Hematopoietic multipotent progenitor cell treated with erythropoietin and hydrocortisone succinate and interleukin-3 and kit ligand, for 4 days (in vitro differentiated cells): ENCODE measurements at places on chromosomes 4 and X.

DNA sequence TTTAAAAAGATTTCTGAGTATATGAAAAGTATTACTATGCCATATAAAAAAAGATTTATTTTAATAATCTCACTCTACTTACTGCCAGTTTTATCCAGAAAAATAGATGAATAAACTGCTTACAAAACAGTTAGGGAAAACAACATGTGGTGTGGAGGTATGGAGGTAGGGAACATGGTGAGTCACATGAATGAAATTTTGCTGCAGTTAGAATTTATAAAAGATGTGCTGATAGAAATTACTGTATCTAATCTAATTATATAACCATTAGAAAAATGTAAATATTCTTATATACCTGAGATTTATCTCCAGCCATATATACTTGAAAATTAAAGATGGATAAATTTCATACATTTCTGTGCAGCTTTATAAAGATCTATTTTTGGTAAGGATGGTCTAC is 184.0 kb upstream of the ANK2 start:
- no peak for DNase-seq

GRCh38 chrX:119734897-119735339 is 23.5 kb upstream of the SOWAHD start:
- peak; percentile 68 for DNase-seq

GRCh38 chr4:152778656-152779512 is 646 bp downstream of the TIGD4 start:
- peak; percentile 57 for DNase-seq

DNA sequence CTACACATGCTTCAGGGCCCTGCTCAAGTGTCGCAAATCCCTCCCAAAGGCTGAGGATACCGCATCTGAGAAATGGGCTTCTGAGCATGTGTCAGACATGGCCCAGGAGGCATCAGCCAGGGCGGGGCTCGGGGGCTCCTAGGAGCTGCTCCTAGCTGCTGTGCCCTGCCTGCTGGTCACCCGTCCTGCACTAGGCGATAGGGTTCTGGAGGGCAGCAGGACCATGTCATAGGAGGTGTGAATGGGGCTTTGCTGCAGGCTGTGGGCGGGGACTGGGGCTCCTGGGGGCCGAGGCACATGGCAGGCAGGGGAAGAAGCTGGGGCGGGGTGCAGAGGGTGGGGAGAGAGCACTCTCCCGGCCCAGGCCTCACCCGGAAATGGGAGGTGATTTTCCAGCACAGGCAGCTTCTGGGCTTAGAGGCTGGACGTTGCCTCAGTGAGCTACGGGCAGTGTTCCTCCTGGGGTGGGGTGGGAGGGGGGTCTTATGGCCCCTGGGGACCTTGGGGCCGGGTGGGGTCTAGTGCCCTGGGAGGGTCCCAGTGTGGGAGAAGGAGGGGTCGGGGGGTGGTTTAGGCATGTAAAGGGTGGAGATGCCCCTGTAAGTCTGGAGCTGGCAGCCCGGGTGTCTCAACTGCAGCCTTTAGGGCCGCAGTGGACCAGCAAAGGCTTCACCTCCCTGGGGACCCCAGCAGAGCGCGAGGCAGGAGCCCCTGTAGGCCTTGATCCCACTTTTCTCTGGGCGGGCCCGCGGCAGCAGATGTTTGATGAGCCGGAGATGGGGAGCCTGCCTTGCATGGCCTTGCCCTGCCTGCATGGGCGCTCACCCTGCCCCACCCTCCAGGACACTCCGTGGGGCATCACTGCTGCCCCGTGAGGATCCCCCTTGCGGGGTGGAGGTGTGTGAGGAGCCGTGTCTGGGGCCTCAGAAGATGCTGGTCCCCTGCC is 98.6 kb upstream of the LRPAP1 start:
- peak; percentile 18 for DNase-seq

DNA sequence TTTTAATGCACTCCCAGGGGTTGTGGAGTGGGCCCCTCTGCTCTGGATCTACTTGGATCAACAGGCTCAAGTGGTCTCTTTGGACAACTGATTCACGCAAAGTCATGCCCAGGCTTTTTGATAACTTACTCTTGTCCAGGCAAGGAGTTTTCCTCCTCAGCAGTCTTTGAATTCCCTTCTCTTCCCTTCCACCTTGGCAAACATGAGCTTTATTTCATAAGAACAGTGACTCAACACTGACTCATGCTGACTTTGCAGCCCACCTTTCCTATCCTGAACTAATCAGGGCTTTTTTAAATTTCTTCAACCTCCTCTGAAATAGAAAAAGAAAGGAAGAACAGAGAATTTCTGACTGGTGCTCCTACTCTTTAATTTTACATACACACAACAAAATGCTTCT is 132.1 kb upstream of the LDB2 start:
- no peak for DNase-seq

DNA sequence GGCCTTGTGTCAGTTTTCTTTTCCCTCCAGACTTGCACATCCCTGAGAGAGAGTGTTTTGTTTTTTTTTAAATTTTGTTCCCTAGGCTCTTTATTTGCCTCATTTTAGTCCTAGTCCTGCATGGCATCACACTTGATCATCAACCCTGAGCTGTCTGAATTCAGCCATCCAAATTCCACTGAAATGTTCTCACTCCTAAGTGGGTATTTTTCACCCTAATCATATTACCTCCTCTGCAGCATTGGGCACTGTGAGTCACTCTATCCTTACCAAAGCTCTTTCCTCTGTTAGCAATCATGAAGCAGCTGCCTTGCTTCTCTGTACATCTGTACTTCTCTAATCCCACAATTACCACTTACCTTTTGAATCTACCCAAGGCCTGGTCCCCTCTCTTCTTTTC is 356.6 kb upstream of the MAGEB2 start:
- DNase-seq, result no peak

- peak; percentile 65 for DNase-seq
Measured at GRCh38 chrX:136166221-136166855, 19.0 kb downstream of the FHL1 start.
